Stimulated activated CD8-positive, alpha-beta memory T cell treated with anti-CD3 and anti-CD28 coated beads, Interleukin-4, amount 100 ng/mL, for 1 hour (primary cell): ENCODE measurements at places on chromosomes 5 and 9.

- DNase-seq: no peak
These were observed 35.2 kb downstream of the PIK3R1 start for GRCh38 chr5:68250661-68251298.

DNA sequence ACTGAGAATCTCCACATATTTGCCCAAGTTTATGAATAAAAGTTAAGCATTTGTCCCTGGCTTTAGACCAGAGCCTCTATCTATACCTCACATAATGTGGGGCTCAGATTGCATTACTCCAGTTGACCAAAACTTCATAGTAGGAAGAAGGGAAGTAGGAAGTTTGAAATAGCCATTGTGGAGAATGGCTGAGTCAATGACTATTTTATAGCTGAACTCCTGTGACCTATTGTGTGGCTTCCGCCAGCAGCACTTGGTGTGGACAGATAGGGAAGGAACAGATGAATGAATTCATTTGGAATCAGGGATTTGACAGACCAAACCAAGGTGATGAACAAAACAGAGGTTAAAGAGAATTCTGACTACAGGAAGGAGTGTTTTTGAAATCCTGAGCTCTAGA, 92.9 kb upstream of the LPAR1 start:
- DNase-seq: no peak

GRCh38 chr9:5817862-5818261, 15.1 kb downstream of the ERMP1 start:
- no peak for DNase-seq

DNA sequence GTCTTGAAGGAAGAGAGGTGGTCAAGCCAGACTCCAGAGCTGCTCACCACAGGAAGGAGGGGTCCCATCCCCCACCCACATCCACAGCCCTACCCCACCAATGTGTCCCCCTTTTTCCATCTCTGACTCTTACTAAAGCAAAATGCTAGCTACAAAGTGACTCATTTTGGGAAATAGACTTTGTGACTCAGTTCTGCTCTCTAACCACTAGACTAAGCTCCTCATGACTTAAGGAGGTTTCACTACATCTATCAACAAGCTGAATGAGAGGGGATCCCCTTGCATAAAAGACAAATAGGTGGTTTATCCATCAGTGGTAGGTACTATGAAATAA, 35.1 kb upstream of the ADRB2 start:
- no peak for DNase-seq

DNA sequence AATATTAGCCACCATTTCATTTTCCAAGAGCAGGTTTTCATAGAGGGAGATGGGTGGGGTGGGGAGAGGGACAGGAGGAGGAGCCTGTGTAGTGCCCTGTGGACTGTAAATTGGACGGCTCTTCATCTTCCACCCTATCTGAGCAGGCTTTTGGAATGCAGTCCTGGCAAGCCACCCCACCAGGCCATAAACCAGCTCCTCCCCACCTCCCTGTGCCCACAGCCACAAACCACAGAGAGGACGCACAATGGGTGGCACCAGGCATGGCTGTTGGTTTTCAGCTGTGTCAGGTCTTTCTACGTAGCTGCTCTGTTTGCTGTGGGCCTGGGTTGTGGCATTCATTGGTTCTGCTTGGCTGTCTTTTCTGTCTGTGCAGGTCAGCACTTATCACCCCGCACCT, 58.0 kb downstream of the PLAC8L1 start:
- no peak for DNase-seq

- no peak for DNase-seq
These were observed 209.4 kb downstream of the DTWD2 start for GRCh38 chr5:118778941-118779340.

- no peak for DNase-seq
These were observed 825 bp upstream of the TOR4A start for GRCh38 chr9:137276473-137277328.

DNA sequence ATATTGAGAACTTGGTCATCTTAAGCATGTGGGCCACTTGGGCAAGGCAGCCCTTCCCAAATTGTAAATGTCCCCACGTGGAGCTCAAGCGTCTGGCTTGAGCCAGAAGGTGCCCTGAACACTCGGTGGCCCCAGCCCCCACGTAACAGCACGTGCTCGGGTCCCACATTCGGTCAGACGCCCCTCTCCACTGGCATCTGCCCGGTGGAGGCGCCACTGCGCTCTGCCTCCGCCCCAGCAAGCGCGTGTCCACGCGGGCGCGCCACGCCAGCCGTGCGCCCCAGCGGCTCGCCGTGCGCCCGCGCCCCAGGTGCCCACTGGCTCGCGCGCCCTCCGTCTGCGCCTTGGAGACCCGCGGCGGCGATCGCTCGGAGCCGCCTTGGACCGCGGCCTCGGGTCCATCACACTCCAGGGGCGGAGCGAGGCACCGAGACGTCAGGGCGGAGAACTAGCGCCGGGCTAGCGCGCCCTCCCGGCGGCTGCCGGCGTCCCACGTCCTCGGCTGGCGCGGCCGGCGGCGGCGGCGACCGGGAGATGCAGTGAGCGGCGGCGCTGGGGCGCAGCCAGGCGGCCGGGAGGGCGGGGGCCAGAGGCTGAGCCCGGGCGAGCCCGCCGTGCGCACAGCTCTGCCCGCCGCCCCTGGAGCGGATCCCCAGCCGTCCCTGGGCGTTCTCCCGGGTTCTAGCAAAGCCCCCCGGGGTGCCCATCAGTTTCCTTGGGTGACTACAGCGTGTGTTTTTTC, at the start of gene PALM2AKAP2:
TSS of gene PALM2AKAP2 (plus strand) at position 488 of the 742 bp plus-strand sequence. CDS start 291 bp downstream, outside the sequence.
- no peak for DNase-seq

DNA sequence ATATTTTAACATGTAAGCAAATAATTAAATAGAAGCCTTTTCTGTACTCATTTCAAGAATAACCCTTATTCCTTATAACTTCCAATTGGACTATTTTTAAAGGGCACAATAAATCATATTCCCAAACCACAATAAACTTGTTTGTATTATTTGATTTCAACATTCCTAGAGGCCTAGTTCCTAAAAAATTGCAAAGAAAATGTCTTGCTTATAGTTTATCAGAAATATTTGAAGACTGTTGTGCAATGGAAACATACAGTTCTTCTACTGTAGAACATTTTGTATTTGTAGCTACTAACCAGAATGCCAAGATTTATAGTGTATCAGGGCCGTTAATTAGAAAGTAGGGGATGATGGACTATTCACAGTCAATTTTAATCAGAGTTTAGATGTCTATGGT, 1037.0 kb upstream of the CDH18 start:
- no peak for DNase-seq

GRCh38 chr9:71144495-71144894, 23.1 kb upstream of the TRPM3 start:
- DNase-seq: no peak

DNA sequence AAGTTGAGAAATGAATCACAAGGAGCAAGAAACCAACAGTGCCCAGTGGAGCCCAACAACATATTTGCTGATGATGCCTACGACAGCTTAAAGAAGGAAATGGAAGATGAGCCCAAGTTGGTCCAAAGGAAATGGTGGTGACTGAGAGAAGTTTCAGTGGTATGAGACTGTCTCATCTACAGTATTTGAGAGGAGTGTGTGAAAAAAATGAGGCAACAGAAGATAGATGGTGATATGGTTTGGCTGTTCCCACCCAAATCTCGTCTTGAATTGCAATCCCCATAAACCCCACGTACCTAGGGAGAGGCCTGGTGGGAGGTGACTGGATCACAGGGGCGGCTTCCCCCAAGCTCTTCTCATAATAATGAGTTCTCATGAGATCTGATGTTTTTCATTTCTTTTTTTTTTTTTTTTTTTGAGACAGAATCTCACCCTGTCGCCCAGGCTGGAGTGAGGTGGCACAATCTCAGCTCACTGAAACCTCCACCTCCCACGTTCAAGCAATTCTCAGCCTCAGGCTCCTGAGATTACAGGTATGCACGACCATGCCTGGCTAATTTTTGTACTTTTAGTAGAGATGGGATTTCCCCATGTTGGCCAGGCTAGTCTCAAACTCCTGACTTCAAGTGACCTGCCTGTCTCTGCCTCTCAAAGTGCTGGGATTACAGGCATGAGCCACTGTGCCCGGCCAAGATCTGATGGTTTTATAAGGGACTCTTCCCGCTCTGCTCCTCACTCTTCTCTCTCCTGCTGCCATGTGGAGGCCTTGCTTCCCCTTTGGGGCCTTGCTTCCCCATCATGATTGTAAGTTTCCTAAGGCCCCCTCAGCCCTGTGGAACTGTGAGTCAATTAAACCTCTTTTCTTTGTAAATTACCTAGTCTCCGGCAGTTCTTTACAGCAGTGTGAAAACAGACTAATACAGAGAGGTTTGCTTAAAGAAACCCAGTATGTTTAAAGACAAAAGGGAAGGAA, 30.2 kb downstream of the EFCAB9 start:
- DNase-seq: no peak

GRCh38 chr5:151699071-151699901, 12.6 kb upstream of the SPARC start:
- DNase-seq: no peak

GRCh38 chr9:128712451-128713410, 10.4 kb downstream of the PKN3 start:
- no peak for DNase-seq

DNA sequence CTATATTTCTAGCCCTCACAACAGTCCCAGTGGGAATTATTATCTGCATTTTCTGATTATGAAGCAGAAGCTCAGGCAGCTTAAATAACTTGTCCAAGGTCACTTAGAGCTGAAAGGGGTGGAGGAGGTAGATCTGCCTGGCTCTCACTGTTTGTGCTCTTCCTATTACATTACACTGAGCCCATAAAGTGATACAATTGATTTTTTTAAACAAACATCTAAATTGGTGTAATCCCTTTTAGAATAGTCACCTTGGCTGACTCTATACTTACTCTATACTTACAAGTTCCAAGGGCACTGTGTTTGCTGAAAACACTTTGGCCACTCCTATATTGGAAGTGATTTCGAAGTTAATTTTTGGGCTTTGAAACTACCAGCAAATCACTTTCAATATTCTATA, 144.7 kb downstream of the APBA1 start:
- DNase-seq: no peak

DNA sequence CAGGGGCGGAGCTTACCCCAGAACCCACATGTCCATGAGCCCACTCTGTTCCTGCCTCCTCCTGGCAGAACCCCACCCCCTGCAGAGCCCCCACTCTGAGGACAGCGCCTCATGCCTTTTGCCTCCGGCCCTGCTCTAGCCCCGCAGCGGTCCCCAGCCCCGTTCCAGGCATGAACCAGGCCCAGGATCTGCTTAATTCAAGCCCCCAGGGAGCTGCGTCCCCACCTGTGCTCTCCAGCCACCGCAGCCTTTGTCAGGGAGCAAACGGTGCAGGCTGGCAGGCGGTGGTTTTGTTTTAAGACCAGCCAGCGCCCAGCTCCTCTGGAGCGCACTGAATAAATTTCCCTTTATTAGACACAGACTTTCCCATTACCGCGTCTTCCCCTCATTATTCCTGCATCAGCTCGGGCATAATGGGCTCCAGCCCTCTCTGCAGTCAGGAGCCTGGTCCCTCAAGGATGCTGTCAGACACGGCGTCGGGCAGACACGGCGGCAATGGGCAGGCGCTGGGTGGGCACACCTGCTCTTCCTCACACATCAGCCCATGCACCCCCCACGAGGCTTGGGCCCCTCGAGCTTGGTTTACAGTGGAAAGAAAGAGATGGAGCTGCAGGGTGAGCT, 137.6 kb downstream of the OLFM1 start:
- DNase-seq: no peak

- DNase-seq: no peak
These were observed 147.9 kb downstream of the DMRT2 start for GRCh38 chr9:1198085-1198484.

DNA sequence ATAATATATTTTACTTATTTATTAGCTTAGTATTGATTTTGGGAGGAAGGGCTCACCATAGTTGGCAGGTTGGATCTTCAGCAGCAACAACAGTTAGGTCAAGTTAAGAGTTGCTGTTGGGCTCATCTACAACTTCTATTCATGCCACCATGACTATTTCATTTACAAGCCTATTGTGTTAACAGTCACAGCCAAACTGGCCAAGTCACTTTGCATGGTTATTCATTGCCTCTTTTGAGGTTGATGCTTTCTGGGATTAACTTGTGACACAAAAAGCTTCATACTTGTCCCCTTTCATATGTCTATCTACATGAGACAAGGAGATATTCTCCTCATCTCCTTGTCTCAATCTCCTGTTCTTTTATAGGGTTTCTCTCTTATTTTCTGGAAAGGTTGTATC, 98.3 kb downstream of the WDR70 start:
- DNase-seq: no peak

DNA sequence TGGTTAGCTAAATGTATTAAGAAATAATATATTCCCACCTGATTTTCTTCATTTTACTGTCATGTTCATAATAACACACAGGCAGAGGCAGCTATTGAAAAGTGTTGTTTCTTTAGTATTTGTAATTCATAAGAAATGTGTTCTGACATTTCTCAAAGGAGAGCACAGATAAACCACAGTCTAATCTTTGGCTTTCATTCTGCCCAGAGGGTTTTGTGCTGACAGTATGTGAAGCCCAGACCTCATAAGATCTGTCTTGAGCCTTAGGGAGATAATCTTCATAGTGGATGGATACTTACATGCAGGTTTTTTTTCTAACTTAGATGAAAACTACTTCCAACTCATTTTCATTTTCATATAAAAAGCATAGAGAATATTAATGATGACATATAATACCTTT, 206.1 kb downstream of the CHSY3 start:
- DNase-seq: no peak
